ENCODE measurements at places on chromosomes 6 and 20.

- DNase-seq, result no peak
Observed at GRCh38 chr6:158655569-158656450, 6.0 kb downstream of the SYTL3 start.

- no peak for DNase-seq
Observed at GRCh38 chr20:33132513-33133372, 35.2 kb upstream of the BPIFA2 start.

DNA sequence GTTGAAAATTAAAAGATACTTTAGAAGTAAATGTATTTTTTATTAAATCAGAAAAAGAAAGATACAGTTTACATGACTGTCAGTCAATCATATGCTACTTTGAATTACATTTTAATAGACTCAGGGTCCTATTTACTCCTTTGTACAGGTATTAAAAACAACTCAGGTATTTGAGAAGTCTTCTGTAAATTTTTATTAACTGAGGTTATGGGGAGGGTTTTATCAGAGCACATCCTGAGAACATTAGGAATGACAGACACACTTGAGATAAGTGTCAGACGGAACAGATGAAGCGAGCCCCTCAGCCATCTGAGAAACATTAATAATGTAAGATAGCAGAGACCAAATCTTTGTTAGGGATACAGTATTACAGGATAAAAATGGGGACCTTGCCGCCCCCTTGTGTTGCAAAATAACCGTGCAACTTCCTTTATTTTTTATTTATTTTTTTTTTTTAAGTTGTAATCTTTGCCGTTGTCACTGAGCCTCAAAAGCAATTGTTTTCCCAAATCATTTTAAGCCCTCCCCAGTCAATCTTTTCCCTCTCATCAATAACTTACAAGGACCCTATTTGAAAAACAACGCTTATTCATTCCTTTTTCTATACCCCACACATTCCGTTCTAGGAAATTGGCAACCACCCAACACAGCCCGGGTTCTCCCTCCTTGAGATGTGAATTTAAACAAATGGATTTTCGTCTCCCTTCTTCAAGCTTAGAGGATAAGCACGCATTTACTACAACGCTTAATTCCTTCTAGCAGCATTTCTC lies 126.7 kb downstream of the BCAS1 start:
- no peak for DNase-seq

DNA sequence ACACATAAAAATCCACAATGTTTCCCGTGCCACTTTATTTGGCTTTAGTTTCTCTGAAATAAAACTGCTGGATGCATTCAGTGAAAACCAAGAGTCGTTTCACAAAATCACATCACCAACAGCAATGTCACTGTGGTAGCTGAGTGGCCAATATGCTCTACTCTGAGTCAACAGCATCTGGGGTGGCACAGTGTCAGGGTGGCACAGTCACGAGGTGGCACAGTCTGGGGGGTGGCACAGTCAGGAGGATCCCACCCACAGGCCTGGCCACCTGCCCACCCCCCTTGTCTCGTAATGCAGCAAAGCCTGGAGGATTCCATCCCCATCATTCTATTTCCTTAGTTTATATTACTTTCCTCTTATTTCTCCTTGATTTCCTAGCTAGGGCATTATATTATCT lies 87.0 kb downstream of the ANKRD60 start:
- no peak for DNase-seq

GRCh38 chr6:145155873-145156782 lies 579.2 kb downstream of the EPM2A start:
- no peak for DNase-seq

GRCh38 chr6:138987080-138987642 lies 892 bp downstream of the REPS1 start:
- peak; percentile 82 for DNase-seq

GRCh38 chr20:57714409-57715267 lies 4.8 kb upstream of the PMEPA1 start:
- no peak for DNase-seq

GRCh38 chr20:19078448-19079373 lies 133.7 kb upstream of the SLC24A3 start:
- DNase-seq, result no peak

GRCh38 chr6:157392927-157393668 lies 12.1 kb downstream of the ZDHHC14 start:
- no peak for DNase-seq

GRCh38 chr6:52483671-52484003 lies 63.5 kb downstream of the EFHC1 start:
- no peak for DNase-seq

GRCh38 chr20:60131375-60131774 lies 173.2 kb downstream of the CDH26 start:
- DNase-seq, result no peak

DNA sequence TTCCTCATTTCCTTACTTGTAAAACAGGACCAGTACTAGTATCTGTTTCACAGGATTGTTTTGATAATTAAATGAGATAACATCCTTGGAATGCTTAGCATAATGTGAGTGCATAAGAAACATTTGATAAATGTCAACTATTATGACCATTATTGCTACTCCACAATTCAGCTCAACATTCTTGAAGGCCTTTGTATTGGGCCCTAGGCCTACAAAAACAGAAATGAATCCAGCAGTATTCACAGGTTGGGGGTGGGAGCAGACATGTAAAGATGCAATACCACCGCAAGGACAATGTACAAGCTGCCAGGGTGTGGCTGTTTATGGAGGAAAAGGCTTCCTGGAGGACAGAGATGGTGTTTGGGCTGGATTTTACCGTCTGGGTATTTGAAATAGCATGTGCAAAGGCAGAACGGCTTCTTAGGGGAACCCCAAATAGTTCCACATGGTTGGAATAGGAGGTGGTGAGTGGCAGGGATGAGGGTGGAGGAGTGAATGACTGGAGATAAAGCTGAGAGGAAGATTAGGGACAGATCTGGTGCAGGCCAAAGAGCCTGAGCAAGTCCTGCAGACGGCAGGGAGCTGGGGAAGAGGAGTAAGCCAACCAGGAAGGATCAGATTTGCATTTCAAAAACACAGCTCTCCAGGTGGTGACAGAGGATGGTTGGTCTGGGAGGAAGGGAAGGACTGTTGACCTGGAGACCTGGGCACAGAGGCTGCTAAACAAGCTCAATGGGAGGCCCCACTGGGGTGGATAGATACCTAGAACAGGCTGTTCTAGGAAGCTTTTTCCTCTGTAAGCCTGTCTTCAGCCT lies 57.0 kb upstream of the EPB41L1 start:
- peak; percentile 72 for DNase-seq
